ENCODE measurements at places on chromosomes 1 and 21.
A peak's percentile ranks its signal among the peaks of the same experiment; 100 is the strongest.

DNA sequence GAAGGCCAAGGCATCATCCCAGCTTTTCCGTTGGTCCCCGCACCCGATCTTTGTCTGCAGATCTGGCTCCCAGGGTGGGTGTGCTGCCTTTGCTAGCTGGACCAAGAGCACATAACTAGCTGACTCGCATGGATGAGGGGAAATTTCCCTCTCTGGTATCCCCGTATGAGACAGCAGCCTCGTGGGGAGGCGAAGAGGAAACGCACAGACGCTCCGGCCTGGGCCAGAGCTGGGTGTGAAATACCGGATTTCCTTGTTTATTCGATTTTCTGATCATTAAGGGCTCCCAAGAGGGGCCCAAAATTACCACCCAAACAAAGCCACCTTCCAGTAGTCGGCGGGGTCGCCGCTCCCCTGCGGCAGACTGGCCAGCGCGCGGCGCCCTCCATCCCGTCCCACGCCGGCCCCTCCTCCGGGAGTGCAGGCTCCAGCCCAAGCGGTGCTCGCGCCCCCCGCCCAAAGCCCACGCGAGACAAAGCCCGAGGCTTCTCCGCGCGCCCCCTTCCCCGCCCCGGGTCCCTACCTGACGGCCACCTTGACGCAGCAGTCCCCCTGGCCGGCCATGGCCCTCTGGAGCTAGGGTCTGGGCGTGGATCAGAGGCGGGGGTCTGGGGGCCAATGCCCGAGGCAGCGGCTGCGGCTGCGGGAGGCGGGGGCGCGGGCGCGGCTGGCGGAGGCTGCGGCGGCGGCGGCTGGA lies 546 bp downstream of the KIF21B start:
- no peak for DNase-seq

GRCh38 chr1:29655945-29656850 lies 419.9 kb downstream of the PTPRU start:
- DNase-seq, result no peak

DNA sequence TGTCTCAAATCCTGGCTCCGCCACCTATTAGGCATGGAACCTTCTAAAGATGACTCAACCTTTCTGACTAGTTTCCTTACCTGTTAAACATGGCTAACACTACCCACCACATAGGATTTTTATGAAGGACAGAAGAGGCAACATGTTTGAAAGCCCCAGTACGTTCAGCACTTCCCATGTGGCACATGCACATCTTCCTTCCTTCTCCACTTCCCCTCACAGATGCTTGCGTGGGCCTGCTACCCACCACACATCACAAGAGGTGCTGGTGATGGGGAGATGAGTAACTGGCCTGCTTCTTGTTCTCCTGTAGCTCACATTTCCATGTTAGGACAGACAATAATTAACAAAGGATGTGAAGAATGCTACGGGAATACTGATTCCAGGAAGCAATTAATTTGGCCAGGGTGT lies 7.1 kb downstream of the ZBTB21 start:
- no peak for DNase-seq

GRCh38 chr1:85857991-85858390 lies 149.8 kb upstream of the ZNHIT6 start:
- no peak for DNase-seq

- DNase-seq, result no peak
Measured at GRCh38 chr1:8866173-8866791, 12.2 kb downstream of the ENO1 start.

DNA sequence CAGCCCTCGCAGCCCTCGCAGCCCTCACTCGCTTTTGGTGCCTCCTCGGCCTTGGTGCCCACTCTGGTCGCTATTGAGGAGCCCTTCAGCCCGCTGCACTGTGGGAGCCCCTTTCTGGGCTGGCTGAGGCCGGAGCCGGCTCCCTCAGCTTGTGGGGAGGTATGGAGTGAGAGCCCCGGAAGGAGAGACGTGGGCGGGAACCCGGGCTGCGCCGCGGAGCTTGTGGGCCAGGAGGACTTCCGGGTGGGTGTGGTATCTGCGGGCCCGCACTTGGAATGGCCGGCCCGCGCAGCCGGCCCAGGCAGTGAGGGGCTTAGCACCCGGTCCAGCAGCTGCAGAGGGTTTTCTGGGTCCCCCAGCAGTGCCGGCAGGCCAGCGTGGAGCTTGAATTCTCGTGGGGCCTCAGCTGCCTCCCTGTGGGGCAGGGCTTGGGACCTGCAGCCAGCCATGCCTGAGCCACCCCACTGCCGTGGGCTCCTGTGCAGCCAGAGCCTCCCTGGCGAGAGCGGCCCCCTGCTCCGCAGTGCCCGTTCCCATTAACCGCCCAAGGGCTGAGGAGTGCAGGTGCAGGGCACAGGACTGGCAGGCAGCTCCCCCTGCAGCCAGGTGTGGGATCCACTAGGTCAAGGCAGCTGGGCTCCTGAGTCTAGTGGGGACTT lies 9.9 kb upstream of the CFHR2 start:
- no peak for DNase-seq

GRCh38 chr1:33163621-33164519 lies 18.0 kb downstream of the TRIM62 start:
- no peak for DNase-seq

DNA sequence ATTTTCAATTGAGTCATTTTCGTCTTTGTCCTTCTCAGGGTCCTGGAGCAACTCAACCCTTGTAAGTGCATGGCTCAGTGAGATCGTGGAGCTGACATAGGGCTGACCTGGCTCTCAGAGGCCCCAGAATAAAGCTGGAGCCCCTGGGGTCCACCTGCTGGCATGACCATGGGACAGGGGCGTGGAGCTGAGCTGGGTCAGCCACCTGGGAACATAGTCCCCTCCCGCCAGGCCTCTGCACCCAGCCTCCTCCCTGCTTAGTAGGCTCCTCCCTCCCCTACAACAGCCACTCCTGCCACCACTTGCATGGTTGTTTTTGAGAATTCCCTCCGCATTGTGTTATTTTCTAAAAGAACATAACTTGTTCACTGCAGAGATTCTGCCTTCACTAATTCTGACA lies 3.1 kb upstream of the RIPK4 start:
- no peak for DNase-seq

- no peak for DNase-seq
Measured at GRCh38 chr1:93874025-93874651, 4.9 kb downstream of the DNTTIP2 start.

GRCh38 chr21:15752763-15753407 lies 23.1 kb downstream of the USP25 start:
- no peak for DNase-seq

DNA sequence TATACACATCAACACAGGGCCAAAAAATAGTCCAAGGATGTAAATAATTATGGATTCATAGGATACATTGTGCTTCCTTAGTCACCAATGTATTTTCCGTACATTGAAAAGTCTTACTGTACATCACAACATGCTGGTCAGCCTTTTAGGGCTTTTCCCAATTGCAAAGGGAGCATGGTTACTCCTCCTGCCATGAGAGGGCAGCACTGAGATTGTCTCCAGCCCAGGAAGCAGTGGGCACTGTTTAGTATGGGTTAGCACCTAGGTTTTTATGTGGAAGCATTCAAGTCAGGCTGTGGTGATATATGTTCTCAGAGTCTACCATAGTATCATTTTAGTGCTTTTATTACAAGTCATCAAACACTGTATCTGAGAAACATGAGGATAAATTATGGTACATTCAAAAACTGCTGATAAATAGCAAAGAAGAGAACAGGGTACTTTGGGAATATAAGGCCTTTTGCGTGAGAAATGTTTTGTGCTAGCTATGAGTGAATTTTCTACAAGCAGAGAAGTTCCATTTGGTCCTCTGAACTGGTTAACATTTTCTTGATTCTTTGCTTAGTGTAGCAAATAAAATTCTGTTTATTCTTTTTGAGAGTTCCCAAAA lies 34.0 kb downstream of the ST6GALNAC5 start:
- peak; percentile 4 for DNase-seq

- no peak for DNase-seq
Measured at GRCh38 chr1:206550446-206550845, 43.1 kb downstream of the RASSF5 start.

- no peak for DNase-seq
Measured at GRCh38 chr1:221874285-221875003, 132.6 kb upstream of the DUSP10 start.

GRCh38 chr1:226781937-226782609 lies 43.0 kb upstream of the ITPKB start:
- DNase-seq, result no peak

DNA sequence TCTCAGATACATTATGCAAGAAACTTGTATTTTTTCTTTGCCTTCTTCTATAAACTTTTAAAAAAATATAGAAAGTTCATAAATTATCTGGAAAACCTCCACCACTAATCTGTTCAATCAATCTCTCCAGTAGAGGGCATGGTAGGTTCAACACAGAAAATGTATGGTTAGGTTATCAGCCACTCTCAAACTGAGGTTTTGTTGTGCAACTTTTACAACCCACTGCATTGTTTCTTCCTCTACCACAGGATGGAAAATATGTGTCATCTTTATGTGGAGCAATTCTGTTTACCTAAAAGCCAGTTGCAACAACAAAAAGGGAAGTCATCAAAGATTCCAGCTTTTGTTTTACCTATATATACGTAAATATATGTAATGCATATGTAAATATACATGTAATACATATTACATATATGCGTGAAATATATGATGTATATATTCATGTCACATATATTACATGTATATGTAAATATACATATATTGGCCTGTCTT lies 3.0 kb upstream of the RGS2 start:
- DNase-seq, result no peak

DNA sequence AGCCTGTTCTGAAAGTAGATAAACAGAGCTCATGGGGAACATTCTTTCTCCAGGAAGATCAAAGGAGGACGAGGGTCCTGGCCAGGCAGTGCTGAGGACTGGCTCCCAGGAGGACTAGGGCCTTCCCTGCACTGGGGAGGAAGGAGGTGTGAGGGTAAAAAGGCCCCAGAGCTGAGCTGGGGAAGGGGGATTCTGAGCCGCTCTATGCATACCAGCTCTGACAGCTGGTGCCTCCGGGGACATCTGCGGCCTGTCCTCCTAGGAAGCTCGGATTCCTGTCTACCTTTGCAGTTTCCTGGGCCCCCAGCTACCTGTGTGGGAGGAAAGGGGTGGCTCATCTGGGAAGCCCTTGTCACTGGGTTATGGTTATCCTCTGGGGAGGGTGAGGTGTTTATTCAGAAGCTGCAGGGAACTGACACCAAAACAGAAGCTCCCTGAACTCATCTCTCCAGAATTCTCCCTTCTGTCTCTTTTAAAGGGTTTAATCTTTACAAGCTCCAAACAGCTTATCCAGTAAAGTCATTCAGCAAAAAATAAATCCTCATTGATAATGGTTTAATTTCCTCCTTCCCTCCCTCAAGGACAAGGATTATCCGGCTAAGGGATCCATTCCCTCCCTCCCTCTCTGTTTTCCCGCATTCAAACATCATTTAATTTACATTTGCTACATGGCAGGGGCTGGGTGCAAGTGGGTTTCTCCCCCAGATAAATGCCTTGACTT lies 31.0 kb downstream of the NENF start:
- DNase-seq, result no peak

GRCh38 chr1:171901245-171901644 lies 59.9 kb downstream of the DNM3 start:
- no peak for DNase-seq

DNA sequence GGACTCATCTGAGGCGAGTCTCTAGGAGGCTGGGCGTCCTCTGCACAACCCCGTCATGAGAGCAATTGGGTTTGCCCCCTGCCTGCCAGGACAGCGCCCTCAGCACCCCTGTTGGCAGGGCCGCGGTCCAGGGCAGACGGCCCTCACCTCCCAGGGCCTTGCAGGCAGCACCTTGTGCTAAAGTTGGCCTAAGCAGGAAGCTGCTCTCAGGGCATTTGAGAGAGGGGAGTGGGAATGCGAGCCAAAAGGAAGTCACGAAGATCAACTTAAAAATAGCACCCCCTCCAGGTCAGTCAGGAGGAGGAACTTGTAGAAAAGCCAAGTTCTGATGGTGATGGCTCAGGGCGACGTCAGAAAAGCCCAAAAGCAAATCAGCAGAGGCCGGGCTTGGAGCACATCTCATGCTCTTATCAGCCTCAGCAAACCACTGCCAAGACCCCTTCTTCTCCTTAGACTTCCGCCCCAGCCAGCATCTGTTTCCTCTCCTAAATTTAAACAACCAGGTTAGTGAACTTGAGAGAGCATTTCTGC lies 12.6 kb upstream of the ADORA3 start:
- DNase-seq, result no peak

- no peak for DNase-seq
Measured at GRCh38 chr1:168665975-168666374, 63.0 kb downstream of the DPT start.

- DNase-seq, result no peak
Measured at GRCh38 chr1:53143527-53143926, 1.1 kb upstream of the SLC1A7 start.

GRCh38 chr1:113684153-113684541 lies 75.1 kb downstream of the PHTF1 start:
- no peak for DNase-seq

- no peak for DNase-seq
Measured at GRCh38 chr1:43978551-43979260, at the start of gene B4GALT2. B4GALT2 (plus strand) TSS chr1:43979210; CDS start chr1:43981161, 1,951 bp downstream.

DNA sequence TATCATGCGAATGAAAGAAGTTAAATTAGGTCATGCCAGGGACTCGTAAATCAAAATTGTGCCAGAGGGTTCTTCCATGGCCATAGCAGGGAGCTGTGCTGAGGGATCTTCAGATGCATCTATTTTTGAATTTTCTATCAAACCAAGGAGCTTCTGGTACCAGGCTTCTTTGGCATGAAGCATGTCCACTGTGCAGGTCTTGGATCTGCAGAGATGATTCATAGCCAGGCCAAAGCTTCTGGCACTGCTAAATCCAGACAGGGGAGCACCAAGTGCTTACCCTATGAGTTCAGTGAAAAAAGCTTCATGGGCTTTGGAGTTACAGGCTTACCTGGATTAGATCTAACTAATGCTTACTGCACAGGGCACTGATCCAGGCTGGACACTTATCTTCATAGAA lies 154.2 kb upstream of the DAB1 start:
- DNase-seq, result no peak

DNA sequence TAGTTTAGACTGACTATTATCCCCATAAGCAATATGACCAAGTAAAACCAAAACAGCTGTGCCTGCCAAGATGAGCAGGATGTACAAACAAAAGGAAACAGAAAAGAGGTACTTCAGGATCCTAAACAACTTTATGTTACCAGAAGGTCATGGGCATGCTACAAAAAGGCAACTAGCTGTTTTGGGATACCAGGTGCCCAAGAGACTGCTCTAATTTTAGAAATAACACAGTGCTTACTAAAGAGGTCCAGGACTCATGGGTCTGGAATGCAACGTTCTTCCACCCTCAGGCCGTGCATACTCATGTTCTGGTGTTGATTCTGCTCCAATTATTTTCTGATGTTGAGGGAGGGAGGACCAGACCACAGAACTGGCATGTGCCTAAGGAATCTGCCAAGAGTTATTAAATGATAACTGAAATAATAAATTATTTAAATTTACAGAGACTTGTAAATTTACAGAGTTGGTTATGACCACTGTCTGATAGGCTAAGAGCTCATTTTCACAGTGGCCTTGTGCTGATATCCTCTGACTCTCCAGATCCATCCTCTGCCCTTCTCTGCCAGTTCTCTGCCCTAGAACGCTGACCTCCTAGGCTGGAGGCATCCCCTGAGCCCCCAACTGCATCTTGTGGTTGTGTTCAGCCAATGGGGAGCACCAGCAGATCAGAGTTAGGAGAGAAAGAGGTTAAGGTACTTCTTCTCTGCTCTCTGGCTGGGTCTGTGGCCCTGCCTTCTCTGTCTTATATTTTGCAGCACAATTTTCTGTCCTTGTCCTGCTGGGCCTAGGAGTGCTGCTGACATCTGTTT lies 37.7 kb upstream of the BCL10 start:
- DNase-seq, result no peak

GRCh38 chr21:20882462-20883407 lies 115.5 kb upstream of the NCAM2 start:
- DNase-seq, result no peak

Data from right renal cortex interstitium (tissue), 3 donors.